ENCODE measurements at places on chromosomes 4 and X. TPM values are rescaled to one million over a fixed set of nuclear protein-coding genes. Genes with fewer than 3 reads are reported as not detected.
A peak's percentile ranks its signal among the peaks of the same experiment; 100 is the strongest.

- no peak for DNase-seq
These were observed 79.1 kb downstream of the ANKRD50 start for GRCh38 chr4:124633285-124633941.

UGT2B11 gene
- not detected for total RNA-seq

GJB1 gene
- total RNA-seq = not detected

NALF2 gene
- total RNA-seq = under 0.01 TPM

- no peak for DNase-seq
These were observed 57.7 kb upstream of the PASD1 start for GRCh38 chrX:151505796-151506195.

GRCh38 chr4:150127757-150128156, 49.5 kb downstream of the DCLK2 start:
- no peak for DNase-seq

FAAH2 gene
- total RNA-seq = 0.81 TPM

ADAMTS3 gene
- 1.1 TPM for total RNA-seq

DNA sequence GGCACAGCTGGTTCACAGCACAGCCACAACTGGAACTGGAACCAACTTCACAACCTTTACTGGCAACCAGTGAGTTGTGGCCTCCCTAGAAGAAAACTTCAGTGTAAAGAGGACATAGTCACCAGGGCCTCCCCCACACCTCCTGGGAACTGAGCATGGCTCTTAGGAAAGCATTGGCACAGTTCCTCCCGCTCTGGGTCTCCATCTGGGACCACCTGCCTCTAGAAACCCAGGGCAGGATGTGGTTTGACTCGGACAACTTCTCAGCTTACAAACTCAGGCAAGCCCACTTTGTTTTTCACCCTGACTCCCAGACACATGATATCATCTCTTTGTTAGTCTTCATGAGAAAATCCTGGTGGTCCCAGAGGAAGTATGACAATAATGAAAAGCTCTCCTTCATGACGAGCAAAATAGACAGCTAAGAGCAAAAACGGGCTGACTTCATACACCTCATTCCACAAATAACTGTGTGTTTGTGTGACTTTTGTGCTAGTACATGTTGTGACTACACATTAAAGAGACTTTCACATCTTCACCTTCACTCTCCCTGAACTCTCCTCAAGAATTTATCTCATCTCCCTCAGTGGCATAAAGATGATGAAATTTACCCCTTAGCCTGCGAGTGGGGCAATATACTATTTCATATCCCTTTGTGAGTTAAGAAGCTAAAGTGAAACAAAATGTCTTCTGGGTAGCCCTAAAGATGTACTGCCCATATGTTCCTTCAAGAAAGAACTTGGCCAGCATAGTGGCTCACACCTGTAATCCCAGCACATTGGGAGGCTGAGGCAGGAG, 75.4 kb downstream of the SH3KBP1 start:
- DNase-seq = no peak

GIMD1 gene
- total RNA-seq = not detected

DNA sequence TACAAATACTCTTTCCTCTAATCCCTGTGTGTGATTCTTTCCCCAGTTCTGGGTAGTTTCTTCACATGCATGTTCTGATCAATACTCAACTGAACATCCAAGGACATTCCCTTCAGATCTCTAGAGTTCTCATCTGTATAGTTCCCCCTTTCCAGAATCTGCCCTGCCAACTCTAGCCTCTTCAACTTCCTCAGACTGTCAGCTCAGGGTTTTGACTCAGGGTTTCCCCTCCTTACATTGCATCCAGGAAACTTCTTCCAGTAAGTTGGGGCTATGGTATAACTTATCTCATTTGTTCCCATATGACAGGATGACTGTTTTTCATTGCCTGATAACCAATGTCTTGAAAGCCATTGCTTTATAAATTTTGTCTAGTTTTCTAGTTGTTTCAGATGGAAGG, 14.2 kb upstream of the ANKRD17 start:
- no peak for DNase-seq

F11 gene
- not detected for total RNA-seq

DNA sequence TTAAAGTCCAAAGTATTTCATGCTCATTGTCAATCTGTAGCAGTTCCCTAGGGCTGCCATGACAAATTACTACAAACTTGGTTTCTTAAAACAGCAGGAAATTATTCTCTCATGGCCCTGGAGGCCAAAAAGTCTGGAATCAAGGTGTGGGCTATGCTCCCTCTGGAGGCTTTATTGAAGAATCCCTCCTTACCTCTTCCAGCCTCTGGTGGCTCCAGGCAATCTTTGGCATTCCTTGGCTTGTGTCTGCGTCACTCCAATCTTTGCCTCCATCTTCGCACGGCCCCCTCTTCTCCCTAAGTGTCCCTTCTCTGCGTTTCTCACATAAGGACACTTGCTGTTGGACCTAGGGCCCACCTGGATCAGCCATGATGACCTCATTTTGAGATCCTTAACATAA, 170.4 kb downstream of the SMIM20 start:
- no peak for DNase-seq

DNA sequence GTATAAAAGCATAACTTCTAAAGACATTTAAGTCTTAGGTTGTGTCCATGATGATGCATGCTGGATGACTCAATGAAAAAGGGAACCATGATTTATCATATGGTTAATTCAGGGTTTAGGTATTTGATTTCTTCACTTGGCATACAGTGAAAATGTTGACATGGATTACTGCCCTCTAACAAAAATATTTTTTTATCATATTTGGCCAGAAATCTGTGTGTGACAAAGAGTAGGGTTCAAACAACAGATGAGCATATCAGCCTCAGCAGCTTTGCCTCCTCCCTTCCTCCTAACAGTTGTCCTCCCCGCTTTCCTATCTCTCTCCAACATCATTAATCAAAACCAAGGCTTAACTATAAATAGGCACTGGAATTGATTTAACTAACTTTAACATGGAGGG, 46.3 kb downstream of the ARHGAP6 start:
- no peak for DNase-seq

GRCh38 chrX:13693341-13693961, 4.5 kb downstream of the RAB9A start:
- DNase-seq = no peak

GRCh38 chr4:14532436-14532835, 469.8 kb upstream of the CPEB2 start:
- DNase-seq = no peak

DNA sequence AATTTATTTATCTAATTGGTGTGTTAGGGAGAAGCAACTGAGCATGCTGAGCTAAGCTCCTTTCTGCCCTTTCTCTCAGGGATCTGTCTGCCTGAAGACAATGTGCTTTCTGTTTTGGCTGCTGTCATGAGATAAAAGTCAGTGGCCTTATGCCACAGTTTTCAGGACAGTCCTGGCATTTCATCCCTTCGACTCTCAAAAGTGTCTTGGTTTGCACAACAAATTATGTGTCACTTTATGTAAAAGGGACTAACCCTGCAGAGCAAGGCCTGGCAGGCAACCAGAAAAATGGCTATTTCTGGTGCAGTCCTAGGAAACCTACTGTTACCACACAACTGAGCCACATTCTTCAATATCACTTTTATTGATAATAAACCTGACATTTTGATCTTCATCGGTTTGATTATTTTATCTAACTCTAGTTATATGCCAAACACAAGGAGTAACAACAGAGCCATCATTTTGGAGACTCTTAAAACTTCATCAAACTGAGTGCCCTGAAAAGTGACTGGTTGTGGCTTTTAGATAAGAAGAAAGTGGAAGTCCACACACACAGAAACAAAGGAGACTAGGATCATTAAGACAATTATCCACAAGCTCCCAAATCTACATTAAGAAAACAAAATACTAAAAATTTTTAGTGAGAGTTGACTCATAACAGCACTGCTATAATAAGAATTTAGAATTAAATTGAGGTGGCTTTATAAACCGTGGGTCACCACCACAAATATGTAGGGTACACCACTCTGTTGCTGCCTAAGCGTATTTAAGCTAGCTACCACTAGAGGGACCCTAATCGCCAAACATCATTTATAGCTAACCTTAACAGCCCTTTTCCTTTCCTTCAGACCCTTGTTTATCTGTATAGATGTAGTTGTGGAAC, 95.9 kb upstream of the PTPN13 start:
- DNase-seq = no peak

DNA sequence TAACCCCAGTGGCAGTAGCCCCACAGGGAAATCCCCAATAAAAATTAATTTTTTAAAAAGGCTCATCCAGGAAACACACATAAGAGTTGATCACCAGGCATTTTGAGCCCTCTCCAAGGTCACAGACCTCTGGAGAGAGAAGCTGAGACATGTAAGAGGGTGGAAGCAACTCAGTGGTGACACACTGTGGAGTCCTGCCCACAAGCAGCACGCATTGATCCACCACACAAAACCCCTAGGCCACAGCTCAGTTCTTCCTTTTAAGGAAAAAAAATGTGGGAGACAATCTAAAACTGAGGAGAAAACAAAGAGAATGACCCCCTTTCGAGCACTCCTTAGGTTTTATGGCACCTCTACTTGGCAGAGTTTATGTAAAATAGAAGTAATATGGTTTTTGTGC, 71.7 kb upstream of the S100G start:
- no peak for DNase-seq

DNA sequence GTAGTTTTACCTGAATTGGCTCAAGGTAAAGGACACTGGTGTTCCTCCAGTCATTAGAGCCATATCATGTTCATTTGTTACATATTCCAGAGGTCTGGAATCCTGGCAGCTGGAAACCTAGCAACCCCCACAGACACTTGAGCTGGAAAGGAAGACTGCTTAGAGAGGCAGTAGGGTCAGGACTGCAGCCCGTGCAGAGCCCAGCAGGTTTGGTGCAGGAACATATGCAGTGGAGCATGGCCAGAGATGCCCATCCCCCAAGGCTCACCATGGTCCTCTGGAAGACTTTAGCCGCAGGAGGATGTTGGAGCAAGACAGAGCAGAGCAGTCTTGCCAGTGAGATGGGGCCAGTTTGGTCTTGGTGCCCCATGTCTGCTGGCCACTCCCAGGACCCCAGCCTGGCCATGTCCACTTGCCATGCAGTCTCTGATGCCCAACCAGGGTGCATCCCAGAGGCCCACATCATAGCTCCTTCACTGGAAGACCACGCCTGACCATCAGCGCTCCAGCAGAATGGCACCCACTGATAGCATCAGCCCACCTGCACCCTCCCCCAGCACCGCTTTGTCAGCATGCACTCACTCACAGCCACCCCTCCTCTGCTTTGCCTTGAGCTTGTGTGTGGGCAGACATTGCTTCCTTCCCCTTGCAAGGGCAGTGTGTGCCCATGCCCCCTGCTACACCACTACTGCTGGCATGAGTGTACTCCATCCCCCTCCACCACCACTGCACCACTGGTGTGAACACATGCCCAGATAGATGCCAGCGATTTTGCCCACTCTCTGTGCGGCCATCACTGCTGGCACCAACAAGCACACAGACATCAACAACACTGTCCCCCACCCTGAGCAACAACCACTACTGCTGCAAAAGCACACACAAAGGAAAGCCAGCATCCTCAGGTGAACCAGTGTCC, 190.3 kb upstream of the SPOCK3 start:
- DNase-seq = no peak

DNA sequence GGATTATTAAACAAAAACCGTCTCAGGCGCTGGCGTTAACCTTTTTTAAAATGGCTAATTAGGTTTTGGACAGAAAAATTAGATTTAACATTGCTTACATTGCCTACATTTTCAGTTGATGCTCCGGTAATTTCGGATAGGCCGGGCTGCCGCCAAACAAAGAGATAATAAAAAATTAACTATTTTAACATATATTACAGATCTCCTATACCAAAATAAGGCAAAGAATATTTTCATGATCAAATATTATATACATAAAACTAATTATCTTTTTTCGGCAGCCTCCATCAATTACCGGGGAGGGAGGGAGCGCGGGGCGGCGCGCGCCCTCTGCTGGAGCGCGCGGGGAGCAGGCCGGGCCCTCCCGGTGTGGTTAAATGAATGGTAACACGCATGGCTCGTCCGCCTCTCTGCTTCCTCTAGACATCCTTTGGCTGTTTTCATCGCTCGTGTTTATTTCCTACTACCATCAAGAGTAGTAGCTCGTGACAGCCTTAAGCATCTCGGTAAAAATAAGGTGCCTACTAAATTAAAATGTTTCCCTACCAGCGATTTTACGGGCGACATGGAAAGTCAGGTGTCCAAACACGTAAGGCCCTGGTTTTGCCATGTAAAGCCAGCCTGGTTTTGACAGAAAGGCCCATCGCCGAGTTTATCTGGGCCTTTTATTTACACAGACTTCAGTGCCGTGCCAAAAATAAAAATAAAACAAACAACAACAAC, 52.4 kb upstream of the TMEM33 start:
- DNase-seq = peak; percentile 48

- DNase-seq = no peak
These were observed 135.8 kb upstream of the PUDP start for GRCh38 chrX:7283741-7284140.

DNA sequence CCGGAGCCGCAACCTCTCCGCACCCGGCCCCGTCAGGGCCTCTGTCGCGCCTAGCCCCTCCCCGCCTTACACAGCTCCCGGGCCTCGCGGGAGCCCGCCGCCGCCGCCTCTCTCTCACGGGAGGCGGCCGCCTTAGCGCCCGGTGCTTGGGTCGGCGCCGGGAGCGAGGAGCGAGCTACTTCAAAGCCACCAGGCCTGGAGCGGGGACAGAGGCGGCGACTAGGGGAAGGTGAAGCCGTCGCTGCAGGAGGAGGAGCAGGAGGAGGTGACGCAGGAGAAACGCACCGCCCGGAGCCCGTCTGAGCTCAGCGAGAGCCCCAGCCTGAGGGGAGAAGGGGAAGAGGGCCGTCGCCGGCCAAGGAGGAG, 250 bp downstream of the USP9X start:
- peak; percentile 38 for DNase-seq

- DNase-seq = peak; percentile 83
These were observed 569.3 kb upstream of the DIPK2B start for GRCh38 chrX:45769761-45770582.

MID1 gene
- total RNA-seq = 0.54 TPM

GRCh38 chrX:74449937-74450330, 28.6 kb downstream of the SLC16A2 start:
- DNase-seq = no peak

GRCh38 chr4:150150629-150151062, 72.4 kb downstream of the DCLK2 start:
- no peak for DNase-seq

FABP2 gene
- total RNA-seq = not detected

- DNase-seq = no peak
These were observed 736 bp downstream of the BDH2 start for GRCh38 chr4:103098756-103099440.

PRSS12 gene
- total RNA-seq = not detected

GRCh38 chrX:30734782-30735181, 81.6 kb downstream of the GK start:
- no peak for DNase-seq

GRCh38 chr4:105345838-105346237, 128.0 kb downstream of the PPA2 start:
- DNase-seq = no peak

- DNase-seq = no peak
These were observed 4.6 kb upstream of the LUZP4 start for GRCh38 chrX:115284877-115285276.

DNA sequence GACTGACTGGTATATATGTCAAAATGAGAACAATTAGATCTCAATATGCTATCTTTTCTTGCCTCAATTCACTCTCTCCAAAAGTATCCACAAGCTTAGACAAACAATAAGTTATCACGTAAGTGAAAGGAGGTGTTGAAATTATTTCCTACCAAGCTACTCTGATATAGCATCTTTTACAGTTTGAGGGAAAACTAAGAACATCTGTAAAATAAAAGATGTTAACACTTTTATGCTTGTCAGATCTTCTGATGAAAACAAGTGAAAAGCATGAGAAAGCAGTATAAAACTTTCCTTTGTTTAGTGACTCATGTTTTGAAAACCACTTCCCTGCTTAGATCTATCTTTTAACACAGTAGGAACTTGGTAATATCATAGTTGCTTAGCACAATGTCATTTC, 8.4 kb upstream of the MAB21L2 start:
- DNase-seq = no peak
